ENCODE measurements at places on chromosomes 6 and 20.

GRCh38 chr6:165571068-165571682 lies 91.9 kb downstream of the PDE10A start:
- no peak for DNase-seq

GRCh38 chr20:37574199-37574890 lies 46.7 kb upstream of the BLCAP start:
- DNase-seq: no peak

GRCh38 chr6:42727627-42728026 lies 5.2 kb upstream of the PRPH2 start:
- no peak for DNase-seq

DNA sequence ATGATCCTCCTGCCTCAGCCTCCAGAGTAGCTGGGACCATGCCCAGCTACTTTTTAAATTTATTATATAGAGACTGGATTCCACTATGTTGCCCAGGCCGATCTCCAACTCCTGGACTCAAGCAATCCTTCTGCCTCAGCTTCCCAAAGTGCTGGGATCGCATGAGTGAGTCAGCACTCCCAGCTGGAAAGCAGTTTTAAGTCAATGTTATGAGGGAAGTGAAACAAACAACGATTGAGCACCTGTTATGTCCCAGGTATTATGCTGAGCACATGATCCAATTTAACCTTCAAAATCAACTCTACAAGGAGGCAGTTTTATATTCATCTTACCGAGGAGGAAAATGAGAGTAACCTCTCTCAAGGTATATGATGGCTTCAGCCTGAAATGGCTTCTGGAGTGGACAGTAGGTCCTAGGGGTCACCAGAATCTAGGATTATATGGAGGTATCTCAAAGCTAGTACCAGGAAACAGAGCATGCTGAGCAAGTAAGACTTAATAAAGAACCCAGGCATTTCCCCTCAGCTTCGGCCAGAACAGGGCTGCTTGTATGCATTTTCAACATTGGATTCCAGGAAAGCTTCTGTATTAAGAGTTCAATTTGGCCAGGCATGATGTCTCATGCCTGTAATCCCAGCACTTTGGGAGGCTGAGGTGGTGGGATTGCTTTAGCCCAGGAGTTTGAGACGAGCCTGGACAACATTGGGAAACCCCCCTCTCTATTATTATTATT lies 55.0 kb downstream of the EDN1 start:
- no peak for DNase-seq

DNA sequence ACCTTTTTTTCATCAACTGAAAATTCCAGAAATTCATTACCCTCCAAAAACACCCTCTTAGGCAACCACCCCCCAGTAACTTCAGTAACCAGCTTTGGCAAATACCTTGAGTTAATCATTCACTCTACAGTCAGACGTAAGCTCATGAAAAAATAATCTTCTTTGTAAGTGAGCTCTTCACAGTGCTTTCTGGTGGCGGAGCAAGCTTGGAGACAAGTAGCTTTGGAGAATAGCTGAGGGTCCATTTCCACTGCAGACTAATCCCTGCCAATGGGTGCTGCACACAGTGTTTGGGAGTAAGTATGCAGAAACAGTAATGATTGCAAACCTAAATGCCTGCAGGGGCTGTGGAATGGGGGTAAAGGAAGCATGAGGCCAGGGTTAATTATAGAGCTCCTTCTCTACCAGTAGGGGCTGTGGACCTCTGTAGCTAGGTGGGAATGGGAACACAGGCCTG lies 56.8 kb upstream of the HINT3 start:
- DNase-seq: no peak

DNA sequence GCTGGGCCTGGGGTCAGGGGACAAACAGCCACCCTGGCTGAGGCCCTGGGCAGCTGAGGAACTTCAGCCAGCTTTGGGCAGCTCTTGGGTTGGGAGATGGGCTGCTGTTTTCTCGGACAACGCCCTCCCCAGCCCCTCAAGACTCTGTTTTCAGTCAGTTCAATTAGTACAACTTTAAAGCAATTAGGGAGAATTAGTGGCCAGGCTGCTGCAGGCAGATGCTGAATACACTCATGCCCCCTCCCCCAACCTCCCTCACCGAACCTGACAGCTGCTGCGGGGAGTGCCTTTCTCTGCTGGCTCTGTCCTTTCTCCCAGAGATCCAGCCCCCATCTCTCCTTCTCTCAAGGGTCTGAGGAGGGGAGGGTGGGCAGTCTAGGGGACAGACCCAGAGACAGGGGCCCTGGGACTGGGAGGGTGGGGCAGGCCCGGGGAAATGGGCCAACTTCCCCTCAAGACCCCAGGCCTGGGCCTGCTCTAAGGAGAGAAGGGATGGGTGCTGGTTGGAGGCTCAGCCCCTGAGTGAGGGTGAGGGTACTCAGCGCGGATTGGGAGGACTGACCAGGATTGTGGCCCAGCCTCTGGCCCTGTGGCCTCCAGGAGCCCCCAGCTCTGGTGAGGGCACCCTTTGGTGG lies 17.8 kb upstream of the MYT1 start:
- DNase-seq: no peak

- DNase-seq: peak; percentile 47
Measured at GRCh38 chr20:38764567-38765318, 16.5 kb downstream of the ACTR5 start.

DNA sequence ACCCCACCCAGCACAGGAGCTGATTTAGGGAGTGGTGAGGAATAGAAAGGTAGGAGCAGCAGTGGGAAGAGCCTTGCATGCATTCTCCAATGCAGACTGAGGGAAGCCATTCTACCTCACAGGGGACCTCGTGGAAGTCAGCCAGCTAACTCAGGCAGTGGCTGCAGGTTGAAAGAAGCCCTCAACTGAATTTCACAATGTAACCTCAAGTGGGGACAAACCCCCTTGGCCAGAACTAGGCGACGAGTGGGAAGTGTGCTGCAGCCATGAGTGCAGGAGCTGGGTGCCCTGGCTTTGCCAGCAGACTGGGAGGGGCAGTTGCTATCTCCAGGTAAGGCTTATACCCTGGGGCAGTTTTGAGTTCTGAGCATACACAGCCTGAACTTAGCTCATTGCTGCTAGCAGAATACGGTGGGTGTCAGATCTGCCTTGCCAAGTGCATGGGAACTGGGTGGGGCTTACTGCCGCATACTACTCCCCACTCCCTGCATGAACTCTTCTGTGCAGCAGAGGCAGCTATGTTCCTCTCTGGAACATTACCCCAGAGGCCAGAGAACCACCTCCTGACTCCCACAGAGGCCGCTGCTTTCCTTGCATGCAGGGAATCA lies 126.5 kb downstream of the CDK19 start:
- DNase-seq: no peak

DNA sequence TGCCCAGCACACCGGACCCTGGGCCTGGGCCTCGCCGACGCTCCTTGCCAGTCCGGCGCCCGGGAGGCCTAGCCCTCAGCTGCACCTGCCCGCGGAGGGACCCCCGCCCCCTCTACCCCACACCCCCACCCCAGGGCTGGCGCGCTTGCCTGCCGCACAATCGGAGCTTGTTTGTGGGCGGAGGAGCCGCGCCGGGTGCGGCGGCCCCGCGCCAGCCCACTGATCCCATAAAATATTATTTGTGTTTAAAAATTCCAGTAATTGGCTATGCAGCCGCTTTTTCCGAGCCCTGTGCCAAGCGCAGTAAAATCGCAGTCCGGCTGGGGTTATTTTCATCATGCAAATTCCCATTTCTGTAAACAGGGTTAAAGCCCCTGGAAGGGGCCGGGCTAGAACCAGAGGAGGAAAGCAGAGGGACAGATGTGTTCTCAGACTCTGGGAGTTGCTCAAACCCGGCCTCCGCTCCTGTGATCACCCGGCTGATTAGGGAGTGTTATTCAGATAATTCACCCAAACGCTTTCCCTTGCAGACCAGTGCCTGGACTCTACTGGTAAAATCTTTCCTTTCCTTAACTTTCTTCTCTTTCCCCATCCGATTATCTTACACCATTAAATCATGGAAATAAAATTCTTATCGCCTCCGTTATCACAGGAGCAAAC lies 93.1 kb downstream of the NCR2 start:
- no peak for DNase-seq

- DNase-seq: no peak
Measured at GRCh38 chr6:48826901-48827701, 636.0 kb downstream of the MMUT start.

DNA sequence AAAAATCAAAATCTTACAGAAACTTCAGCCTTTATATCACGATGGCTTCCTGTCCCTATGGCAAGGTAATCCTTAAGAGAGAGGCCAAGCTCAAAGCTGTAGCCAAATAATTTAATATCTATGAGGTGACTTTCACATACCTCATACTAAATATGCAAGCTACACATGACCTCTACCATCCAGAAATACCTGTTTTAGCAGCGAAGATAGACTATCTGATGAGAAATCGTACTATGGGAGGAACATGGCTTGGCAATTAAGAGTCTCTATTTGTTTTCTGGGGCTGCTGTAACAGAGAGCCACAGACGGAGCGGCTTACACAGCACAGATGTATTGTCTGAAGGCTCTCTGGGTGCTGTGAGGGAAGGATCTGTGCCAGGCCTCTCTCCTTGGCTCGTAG lies 31.0 kb upstream of the SALL4 start:
- DNase-seq: no peak

GRCh38 chr6:96940322-96940721 lies 15.8 kb downstream of the KLHL32 start:
- DNase-seq: no peak

GRCh38 chr6:56555438-56555872 lies 87.2 kb downstream of the DST start:
- no peak for DNase-seq

GRCh38 chr6:161318456-161318855 lies 44.6 kb upstream of the AGPAT4 start:
- DNase-seq: no peak

DNA sequence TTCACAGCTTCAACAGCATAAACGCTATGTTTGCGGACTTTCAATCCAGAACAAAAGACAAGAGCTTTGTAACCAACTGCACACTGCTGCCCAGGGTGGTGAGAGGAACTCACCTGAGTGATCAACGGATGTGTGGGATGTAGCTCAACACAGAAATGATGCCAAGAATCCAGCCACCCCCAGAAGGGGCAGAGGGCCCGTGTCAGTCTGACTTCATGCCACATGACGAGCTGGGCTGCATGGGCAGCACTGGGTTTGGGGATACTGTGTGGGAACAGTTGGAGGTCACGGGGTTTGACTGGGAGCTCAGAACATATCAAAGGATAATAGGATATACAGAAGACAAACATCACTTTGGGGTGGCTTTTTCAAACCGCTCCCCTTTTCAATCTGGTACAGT lies 79.4 kb upstream of the TRAF3IP2 start:
- DNase-seq: no peak
